ENCODE measurements at places on chromosomes 16 and 17.

DNA sequence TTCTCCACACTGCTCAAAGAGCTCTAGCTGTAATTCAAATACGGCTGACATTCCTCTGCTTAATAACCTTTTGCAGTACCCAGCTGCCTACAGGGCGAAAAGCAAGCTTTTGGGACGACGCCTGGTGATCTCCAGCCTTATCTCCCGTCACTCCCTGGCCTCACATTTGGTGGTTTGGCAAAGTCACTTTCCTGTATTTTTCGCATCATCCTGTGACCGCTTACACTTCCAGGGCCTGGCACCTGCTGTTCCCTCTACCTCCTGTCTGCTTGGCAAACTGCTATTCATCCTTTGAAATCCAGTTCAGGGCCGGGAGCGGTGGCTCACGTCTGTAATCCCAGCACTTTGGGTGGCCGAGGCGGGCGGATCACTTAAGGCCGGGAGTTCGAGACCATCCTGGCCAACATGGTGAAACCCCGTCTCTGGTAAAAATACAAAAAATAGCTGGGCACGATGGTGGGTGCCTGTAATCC, 2.7 kb upstream of the BHLHA9 start:
- DNase-seq, result no peak

DNA sequence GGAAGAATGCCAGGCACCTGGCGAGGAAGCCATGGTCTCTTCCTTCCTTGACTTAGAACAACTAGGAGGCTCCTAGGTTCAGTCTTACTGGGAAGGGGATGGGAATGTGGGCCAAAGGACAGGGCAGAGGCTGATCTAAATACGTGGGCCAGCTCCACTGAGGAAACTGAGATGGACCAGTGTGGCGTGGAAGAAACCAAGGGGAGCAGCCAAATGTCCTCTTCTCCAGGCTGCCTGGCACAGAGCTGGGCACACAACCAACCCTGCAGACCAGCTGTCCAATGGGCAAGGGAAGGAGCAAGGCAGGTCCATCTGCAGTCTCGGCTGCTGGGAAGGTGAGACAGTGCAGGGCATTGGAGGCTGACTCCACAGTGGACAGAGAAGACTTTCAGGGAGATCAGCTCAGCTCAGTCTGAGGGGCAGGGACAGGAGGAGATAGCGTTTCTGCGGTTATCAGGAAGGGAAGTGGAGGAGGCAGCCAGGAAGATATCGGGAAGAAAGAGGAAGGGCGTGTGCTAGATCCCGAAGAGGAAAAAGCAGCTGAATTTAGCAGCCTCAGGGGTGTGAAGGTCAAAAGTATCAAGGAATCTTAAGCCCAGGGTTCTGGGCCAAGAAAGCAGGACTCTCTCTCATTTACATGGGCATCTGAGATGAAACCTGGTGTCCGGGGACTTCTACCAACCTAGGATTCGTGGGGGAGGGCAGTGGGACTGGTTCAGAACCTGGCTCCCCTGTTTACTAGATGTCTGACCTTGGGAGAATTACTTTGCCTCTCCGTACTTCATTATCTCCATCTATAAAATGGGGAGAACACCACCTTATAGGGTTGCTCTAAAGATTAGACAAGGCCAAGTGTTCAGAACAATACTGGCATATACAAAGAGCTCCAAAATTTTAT, 1.8 kb downstream of the KIFC3 start:
- DNase-seq, result no peak

DNA sequence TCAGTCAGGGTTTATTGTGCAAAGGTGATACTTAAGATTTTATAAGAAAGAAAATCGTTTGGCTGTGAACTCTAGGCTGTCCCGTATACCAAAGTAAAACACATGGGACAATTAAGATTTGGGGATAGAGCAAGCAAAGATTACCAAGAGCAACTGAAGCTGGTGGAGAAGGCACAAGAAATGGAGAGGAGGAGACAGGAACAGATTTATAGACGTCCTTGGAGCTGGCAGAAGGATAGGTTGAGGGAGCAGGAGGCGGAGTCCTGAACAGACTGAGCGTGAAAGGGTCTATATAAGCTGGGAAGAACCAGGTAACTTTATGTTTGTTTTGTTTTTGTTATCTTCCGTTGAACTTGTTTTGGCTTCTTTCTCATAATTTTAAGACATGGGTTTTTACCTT, 3.8 kb downstream of the TNRC6C start:
- DNase-seq, result no peak

GRCh38 chr17:79792984-79793923, 3.6 kb downstream of the CBX8 start:
- no peak for DNase-seq

DNA sequence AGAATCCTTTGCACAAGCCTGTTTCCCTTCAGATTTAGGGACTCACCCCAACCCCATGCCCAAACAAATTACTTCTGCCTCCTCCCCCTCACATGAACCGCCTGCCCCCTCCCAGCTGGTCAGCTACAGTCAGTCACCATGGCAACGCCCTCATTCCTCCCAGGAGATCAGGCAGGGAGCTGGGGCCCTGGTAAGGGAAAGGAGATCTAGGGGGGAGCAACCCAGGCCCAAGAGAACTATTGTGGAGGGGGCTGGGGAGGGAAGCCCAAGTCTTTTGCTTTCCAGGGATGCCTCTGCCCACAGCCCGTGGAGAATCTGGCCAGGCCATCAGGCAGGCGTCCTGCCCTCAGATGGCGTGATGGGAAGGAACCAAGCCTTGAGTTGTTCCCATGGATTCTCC, 2.8 kb downstream of the FAM171A2 start:
- DNase-seq, result no peak

DNA sequence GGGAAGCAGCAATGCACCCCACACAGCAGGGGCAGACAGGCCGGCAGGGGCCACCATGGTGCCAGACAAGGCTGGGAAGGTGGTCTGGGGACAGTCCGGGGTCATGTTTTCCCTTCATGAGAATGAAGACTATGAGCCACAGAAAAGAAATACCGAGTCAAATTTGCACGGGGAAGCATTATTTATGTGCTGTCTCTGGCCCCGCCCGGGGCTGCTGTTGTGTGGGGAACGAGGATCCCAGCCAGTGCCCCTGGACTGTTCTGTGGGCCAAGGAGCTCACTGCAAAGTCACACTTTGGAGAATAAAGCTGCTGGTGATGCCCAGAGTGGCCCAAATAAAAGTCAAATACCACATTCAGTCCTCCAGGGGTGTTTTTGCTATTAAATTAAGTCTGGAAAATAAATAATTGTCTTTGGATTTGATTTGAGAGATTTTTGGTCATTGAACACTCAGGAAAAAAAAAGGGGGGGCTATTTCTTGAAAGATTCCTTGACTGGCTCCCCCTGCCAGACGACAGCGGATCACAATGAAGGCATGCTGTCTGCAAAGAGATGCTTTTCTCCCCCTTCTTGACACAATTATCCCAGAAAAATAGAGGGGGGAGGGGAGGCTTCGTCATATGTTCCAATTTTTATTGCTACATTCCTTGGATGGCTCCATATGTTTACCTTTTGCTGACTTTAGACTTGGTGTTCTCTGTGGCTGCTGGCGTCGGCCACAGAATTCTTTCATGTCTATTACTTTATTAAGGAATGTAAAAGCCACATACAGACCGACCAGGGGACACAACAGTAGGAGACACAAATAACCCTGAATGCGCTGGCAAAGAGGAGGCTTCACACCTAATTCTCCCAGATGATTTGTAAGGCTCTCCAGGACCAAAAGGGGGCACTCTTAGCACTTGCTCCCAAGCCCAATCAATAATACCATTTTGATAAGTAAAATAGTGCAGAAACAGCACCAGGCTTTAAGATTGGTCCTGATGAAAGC, 27.1 kb upstream of the ANKFN1 start:
- DNase-seq, result no peak

All from naive thymus-derived CD8-positive, alpha-beta T cell (primary cell).